Small intestine (tissue), 16 donors: ENCODE measurements at places on chromosomes 4 and X. TPM values are rescaled to one million over a fixed set of nuclear protein-coding genes. Genes with fewer than 3 reads are reported as not detected.

DNA sequence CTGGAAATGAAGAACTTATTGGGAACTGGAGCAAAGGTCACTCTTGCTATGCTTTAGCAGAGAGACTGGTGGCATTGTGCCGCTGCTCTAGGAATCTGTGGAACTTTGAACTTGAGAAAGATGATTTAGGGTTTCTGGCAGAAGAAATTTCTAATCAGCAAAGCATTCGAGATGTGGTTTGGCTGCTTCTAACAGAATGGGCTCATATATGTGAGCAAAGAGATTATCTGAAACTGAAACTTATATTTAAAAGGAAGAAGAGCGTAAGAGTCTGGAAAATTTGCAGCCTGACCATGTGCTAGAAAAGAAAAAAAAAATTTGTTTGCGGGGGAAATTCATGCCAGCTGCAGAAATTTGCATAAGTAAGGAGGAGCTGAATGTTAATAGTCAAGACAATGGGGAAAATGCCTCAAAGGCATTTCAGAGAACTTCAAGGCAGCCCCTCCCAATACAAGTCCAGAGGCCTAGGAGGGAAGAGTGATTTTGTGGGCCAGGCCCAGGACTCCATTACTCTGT lies 35.9 kb upstream of the PAPSS1 start:
- DNase-seq = peak; percentile 20
- H3K27me3 ChIP-seq = no peaks in the 10 kb centered on the region
- H3K36me3 ChIP-seq = no peaks in the 10 kb centered on the region

DNA sequence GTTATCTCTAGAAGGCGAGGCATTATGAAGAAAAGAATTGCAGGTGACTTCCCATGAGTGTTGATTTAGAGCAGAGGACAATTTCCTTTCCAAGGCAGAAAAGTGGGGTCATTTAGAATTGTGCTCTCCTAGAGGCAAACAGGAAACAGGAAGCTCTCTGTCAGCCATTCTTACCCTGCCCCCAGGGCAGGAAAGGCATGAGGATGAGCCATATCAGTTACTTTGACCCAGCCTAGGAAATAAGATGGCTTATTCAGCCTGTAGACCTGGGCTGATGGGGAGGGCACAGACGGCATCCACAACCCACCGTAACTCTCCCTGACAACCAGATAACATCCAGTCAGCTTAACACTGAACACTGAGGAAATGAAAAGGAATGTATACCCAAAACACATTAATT lies 88.8 kb upstream of the KDR start:
- no peaks in the 10 kb centered on the region for H3K4me1 ChIP-seq
- H3K4me3 ChIP-seq = no peak overlapping the region
- no peaks in the 10 kb centered on the region for H3K27me3 ChIP-seq
- H3K27ac ChIP-seq = no peak overlapping the region

GRCh38 chrX:68947882-68948605 lies 119.2 kb downstream of the EFNB1 start:
- H3K4me1 ChIP-seq = no peaks in the 10 kb centered on the region
- no peaks in the 10 kb centered on the region for H3K27me3 ChIP-seq
- no peaks in the 10 kb centered on the region for H3K36me3 ChIP-seq
- no peak overlapping the region for H3K27ac ChIP-seq

DNA sequence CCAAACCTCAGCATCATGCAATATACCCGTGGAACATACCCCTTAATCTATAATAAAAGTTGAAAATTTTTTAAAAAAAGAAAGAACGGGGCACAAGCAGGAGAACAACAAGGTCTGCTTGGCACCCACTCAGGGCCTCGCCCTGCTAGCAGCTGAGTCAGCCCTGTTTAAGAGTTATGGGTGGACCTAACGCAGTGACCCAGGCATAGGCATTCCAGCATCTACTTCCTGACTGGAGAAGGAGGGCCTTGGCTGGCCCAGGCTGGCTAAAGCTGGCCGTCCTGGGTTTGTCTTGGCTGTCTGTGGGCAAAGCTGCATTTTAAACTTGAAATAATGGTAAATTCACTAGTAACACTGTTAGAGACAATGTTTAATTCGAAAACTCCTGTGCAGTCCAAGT lies 236.7 kb upstream of the PGRMC2 start:
- H3K4me1 ChIP-seq = no peaks in the 10 kb centered on the region
- H3K27ac ChIP-seq = no peak overlapping the region
- peak; percentile 52 for DNase-seq
- no peaks in the 10 kb centered on the region for H3K27me3 ChIP-seq

- peak overlapping the region; percentile 83 for H3K27ac ChIP-seq
- no peaks in the 10 kb centered on the region for H3K36me3 ChIP-seq
- peaks cover 33% of the 10 kb centered on the region for H3K4me1 ChIP-seq
- no peaks in the 10 kb centered on the region for H3K27me3 ChIP-seq
- H3K4me3 ChIP-seq = no peak overlapping the region
- no peak for DNase-seq
These were observed 59.3 kb downstream of the MAML3 start for GRCh38 chr4:140094438-140095420.

- H3K36me3 ChIP-seq = peaks cover 2% of the 10 kb centered on the region
- H3K27ac ChIP-seq = no peak overlapping the region
- no peak overlapping the region for H3K4me3 ChIP-seq
- no peaks in the 10 kb centered on the region for H3K4me1 ChIP-seq
- no peak for DNase-seq
These were observed 152.3 kb downstream of the CBR4 start for GRCh38 chr4:168857546-168858314.

GRCh38 chrX:39753293-39753996 lies 344.3 kb downstream of the BCOR start:
- H3K4me3 ChIP-seq = no peak overlapping the region
- no peaks in the 10 kb centered on the region for H3K4me1 ChIP-seq

- H3K27ac ChIP-seq = no peak overlapping the region
- no peak overlapping the region for H3K4me3 ChIP-seq
- H3K4me1 ChIP-seq = peaks cover 7% of the 10 kb centered on the region
- DNase-seq = peak; percentile 38
These were observed 6.3 kb downstream of the SLC49A3 start for GRCh38 chr4:682490-683172.

Gene KCNIP4
- polyA plus RNA-seq = 1.3 TPM

Gene MID1
- polyA plus RNA-seq = 3.4 TPM

Gene MAGEB16
- polyA plus RNA-seq = not detected

Gene FTSJ1
- 18.1 TPM for polyA plus RNA-seq
